ENCODE measurements at places on chromosomes 16 and 17. TPM values are rescaled to one million over a fixed set of nuclear protein-coding genes. Genes with fewer than 3 reads are reported as not detected.

- DNase-seq = no peak
Observed at GRCh38 chr16:51306886-51307595, 156.0 kb upstream of the SALL1 start.

GRCh38 chr16:84559311-84559932, 55.0 kb upstream of the MEAK7 start:
- no peak for DNase-seq

DNA sequence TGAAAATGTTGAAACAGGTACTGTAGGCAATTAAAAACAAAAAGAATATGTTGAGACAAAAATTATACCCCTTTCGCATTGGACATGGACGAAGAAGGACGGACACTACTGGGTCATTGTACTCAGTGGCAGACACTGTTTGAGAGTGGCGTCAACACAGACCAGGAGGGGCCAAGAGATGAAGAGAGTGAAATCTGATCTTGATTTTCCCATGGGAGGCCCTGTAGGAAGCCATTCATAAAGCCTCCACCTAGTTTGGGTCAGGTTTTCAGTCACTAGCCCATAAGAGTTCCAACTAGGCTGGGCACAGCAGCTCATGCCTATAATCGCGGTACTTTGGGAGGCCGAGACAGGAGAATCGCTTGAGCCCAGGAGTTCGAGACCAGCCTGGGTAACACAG, 23.6 kb upstream of the SMURF2 start:
- no peak for DNase-seq

DNA sequence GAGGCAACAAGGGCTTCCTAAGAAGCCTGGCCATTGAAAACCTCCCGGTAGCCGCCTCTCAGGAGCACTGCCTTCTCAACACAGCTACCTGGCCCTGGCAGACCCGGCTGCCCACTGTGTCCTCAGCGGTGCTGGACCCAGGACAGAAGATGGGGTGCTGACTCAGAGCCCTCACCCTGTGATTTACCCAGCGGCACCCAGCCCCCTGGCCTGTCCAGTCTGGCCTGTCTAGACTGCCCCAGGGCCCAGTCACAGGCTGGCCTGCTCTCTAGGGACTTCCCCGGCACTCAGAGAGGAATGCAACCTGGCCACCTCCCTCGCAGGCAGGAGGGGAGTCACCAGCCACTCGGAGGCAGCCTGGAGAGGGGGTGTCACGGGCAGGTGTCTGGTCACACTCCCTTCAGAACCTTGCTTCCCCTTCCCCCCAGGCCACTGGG, 20.1 kb downstream of the PIEZO1 start:
- no peak for DNase-seq

Gene ACE
- polyA plus RNA-seq = 4.0 TPM
